ENCODE measurements at places on chromosomes 5 and 9.

DNA sequence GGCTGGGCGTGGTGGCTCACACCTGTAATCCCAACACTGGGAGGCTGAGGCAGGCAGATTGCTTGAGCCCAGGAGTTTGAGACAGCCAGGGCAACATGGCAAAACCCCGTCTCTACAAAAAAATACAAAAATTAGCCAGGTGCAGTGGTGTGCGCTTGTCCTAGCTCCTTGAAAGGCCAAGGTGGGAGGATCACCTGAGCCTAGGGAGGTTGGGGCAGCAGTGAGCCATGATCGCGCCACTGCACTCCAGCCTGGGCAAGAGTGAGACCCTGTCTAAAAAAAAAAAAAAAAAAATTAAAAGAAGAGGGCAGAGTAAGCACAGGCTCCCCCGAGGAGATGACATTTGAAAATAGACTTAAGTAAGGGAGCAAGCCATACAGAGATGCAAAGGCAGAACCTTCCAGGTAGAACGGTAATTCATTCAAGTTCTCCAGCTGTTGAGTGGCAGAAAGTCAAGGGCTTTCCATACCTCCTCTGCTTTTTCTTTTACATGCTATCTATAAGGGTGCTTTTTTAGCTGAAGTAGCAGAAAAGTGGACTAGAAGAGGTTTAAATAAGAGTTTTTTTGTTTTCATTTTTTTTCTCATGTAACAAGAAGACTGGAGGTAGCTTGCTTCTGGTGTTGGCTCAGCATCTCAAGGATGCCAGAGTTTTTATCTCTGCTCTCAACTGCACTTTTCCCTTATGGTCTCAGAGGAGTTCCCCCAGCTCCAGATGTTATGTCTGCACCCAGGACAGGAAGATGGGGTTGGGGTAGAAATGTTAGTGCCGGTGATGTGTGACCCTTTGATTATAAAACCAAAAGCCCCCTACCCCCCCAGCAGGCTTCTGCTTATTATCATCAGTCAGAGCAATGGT is 40.8 kb downstream of the ERGIC1 start:
- no peak overlapping the region for H3K4me3 ChIP-seq
- no peak for DNase-seq
- no peak overlapping the region for H3K27ac ChIP-seq

- DNase-seq, result no peak
- H3K36me3 ChIP-seq, result no peaks in the 10 kb centered on the region
- H3K4me1 ChIP-seq, result no peaks in the 10 kb centered on the region
- H3K4me3 ChIP-seq, result no peak overlapping the region
Observed at GRCh38 chr9:34492051-34492450, 30.7 kb downstream of the ENHO start.

DNA sequence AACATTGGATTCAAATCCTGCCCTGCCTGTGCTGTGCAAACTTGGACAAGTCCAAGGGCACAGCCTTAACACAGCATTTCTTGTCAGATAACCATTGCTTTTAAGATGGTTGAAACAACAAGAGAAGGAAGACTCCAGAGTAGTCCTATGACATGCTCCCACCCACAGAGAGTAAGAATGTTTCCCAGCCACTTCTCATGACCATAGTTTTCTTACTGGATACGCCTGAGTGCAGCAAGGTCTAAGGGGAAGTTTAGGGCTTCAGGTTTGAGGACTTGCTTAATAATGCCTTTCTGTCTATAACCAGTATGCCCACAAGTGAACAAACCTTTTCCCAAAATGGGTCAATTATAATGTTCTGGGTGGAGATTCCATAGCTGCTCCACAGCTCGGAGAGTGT is 126.4 kb downstream of the SLF1 start:
- H3K36me3 ChIP-seq, result no peaks in the 10 kb centered on the region
- no peak for DNase-seq
- no peaks in the 10 kb centered on the region for H3K27me3 ChIP-seq
- no peak overlapping the region for H3K27ac ChIP-seq
- H3K4me3 ChIP-seq, result no peak overlapping the region

- no peak overlapping the region for H3K4me3 ChIP-seq
- no peak for DNase-seq
- no peaks in the 10 kb centered on the region for H3K27me3 ChIP-seq
- no peaks in the 10 kb centered on the region for H3K4me1 ChIP-seq
Observed at GRCh38 chr5:149060325-149060724, 2.5 kb downstream of the SH3TC2 start.

DNA sequence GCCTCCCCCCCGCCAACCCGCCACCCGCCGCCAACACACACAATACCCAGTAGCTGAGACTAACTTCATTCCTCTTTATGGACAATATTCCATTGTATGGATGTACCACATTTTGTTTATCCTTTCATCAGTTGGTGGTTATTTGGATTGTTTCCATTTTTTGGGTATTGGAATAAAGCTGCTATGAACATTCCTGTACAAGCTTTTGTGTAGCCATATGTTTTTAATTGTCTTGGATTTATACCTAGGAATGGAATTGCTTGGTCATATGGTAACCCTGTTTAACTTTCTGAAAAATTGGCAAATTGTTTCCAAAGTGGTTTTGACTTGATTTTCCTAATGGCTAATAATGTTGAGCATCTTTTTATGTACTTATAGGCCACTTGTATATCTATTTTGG is 4.9 kb upstream of the UBTD2 start:
- H3K36me3 ChIP-seq, result no peaks in the 10 kb centered on the region
- H3K4me1 ChIP-seq, result peaks cover 7% of the 10 kb centered on the region
- no peaks in the 10 kb centered on the region for H3K27me3 ChIP-seq

GRCh38 chr5:73312146-73312871 is 136.3 kb downstream of the FOXD1 start:
- H3K36me3 ChIP-seq, result no peaks in the 10 kb centered on the region
- no peaks in the 10 kb centered on the region for H3K4me1 ChIP-seq
- peaks cover 41% of the 10 kb centered on the region for H3K27me3 ChIP-seq
- DNase-seq, result peak; percentile 25

- DNase-seq, result no peak
- no peak overlapping the region for H3K4me3 ChIP-seq
- no peaks in the 10 kb centered on the region for H3K36me3 ChIP-seq
Observed at GRCh38 chr9:22265038-22265437, 181.6 kb upstream of the DMRTA1 start.

GRCh38 chr9:110555551-110556331 is 23.8 kb downstream of the SVEP1 start:
- no peak overlapping the region for H3K4me3 ChIP-seq
- H3K36me3 ChIP-seq, result no peaks in the 10 kb centered on the region
- H3K27ac ChIP-seq, result no peak overlapping the region
- no peak for DNase-seq

- no peaks in the 10 kb centered on the region for H3K4me1 ChIP-seq
- no peak for DNase-seq
- no peaks in the 10 kb centered on the region for H3K36me3 ChIP-seq
- no peak overlapping the region for H3K27ac ChIP-seq
- H3K4me3 ChIP-seq, result no peak overlapping the region
Observed at GRCh38 chr5:9513827-9514226, 32.0 kb downstream of the SEMA5A start.

- no peaks in the 10 kb centered on the region for H3K27me3 ChIP-seq
- no peak overlapping the region for H3K4me3 ChIP-seq
- DNase-seq, result no peak
Observed at GRCh38 chr9:98356953-98357690, 101.7 kb upstream of the TBC1D2 start.

GRCh38 chr9:99019510-99020331 is 76.0 kb downstream of the COL15A1 start:
- H3K4me3 ChIP-seq, result no peak overlapping the region
- no peaks in the 10 kb centered on the region for H3K27me3 ChIP-seq
- no peak for DNase-seq
- no peak overlapping the region for H3K27ac ChIP-seq
- H3K4me1 ChIP-seq, result no peaks in the 10 kb centered on the region

GRCh38 chr5:126723643-126724042 is 53.3 kb upstream of the LMNB1 start:
- H3K27me3 ChIP-seq, result no peaks in the 10 kb centered on the region
- H3K4me1 ChIP-seq, result no peaks in the 10 kb centered on the region
- no peaks in the 10 kb centered on the region for H3K36me3 ChIP-seq
- H3K27ac ChIP-seq, result no peak overlapping the region
- DNase-seq, result no peak

GRCh38 chr9:86541014-86541570 is 186.9 kb upstream of the TUT7 start:
- DNase-seq, result no peak
- H3K36me3 ChIP-seq, result no peaks in the 10 kb centered on the region
- H3K27ac ChIP-seq, result no peak overlapping the region
- no peaks in the 10 kb centered on the region for H3K4me1 ChIP-seq

- H3K27me3 ChIP-seq, result no peaks in the 10 kb centered on the region
- no peaks in the 10 kb centered on the region for H3K4me1 ChIP-seq
- H3K27ac ChIP-seq, result no peak overlapping the region
- H3K36me3 ChIP-seq, result no peaks in the 10 kb centered on the region
- DNase-seq, result no peak
Observed at GRCh38 chr9:119898316-119898715, 529.1 kb upstream of the BRINP1 start.

DNA sequence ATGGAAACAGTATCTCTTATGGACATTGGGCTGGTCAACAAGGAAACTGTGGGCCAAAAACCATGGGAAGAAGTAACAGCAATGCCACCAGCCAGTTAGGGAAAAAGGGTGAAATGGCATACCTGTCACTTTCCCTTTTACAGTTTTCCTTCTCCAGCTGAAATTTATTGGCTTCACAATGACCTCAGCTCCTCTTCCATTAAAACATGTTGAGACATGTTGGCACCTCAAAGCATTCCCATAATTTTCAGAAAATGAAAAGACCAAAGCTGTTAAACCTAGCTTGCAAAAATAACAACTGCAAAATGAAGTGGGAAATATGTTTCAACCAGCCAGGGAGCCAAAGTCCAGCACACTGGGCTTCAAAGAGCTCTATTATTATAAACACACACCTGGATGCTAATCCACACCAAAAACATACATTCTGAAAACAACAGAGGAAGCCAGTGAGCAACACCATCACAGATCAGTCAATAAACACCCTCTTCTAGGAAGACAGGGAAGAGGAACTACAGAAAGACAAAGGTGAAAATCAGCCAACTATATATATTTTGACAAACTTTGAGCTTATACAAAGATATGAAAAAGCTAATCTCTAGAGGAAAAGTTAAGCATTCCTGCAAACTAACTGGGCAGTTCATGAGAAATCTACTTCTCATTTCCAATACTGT is 78.4 kb upstream of the PTGER4 start:
- no peak overlapping the region for H3K4me3 ChIP-seq
- no peak overlapping the region for H3K27ac ChIP-seq
- H3K4me1 ChIP-seq, result peaks cover 50% of the 10 kb centered on the region

DNA sequence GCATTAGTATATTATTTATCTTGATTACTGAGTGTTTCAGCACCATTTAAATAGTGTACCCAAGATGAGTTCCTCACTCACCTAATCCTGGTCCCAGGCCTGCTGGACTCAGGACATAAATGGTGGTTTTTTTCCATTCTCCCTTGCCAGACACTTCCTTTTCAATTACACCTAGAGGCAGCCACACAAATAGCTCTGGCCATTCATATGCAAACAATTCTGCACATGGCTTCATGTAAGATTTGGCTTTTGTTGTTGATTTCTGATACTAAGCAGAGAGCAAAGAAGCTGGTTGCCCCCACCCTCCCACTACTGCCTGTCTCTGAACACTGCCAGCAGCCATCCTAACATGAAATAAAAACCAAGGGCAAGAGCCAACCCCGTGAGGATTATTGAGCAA is 180.4 kb downstream of the SEMA5A start:
- H3K4me1 ChIP-seq, result peaks cover 9% of the 10 kb centered on the region
- DNase-seq, result no peak
- no peaks in the 10 kb centered on the region for H3K36me3 ChIP-seq
- no peak overlapping the region for H3K27ac ChIP-seq
- H3K4me3 ChIP-seq, result no peak overlapping the region
- no peaks in the 10 kb centered on the region for H3K27me3 ChIP-seq

- H3K4me1 ChIP-seq, result peaks cover 41% of the 10 kb centered on the region
- peak overlapping the region; percentile 53 for H3K4me3 ChIP-seq
- H3K27me3 ChIP-seq, result no peaks in the 10 kb centered on the region
- peak; percentile 90 for DNase-seq
- peak overlapping the region; percentile 96 for H3K27ac ChIP-seq
Observed at GRCh38 chr9:136902259-136902821, 16.0 kb downstream of the TRAF2 start.

DNA sequence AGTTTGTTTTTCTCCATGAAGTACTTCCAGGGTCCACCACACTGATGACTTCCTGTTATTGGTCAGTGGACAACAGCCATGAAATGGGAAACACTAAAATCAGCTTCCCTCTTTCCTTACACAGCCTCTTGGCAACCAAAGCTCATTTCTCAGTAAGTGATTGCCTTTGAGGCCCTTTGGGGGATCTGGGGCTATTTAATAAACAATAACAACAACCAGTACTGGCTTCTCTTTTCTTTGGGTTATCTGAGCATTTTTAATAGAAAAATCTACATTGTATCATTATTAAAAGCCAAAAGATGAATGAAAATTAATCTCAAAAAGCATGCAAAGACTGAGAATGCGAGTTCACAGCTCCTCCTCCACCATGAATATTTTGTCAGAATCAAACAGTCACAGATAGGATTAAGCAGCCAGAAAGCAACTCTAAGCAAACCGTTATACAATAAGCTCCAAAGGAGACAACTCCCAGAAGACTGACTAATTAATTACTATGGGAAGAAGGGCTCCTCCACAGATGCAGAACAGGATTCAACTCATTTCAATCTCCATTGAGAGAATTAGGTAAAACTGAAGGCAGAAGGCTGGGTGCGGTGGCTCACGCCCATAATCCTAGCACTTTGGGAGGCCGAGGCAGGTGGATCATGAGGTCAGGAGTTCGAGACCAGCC is 68.3 kb downstream of the SERINC5 start:
- DNase-seq, result no peak
- H3K4me3 ChIP-seq, result no peak overlapping the region
- H3K27ac ChIP-seq, result peak overlapping the region; percentile 69
- peaks cover 98% of the 10 kb centered on the region for H3K4me1 ChIP-seq
- no peaks in the 10 kb centered on the region for H3K27me3 ChIP-seq

- no peaks in the 10 kb centered on the region for H3K27me3 ChIP-seq
- H3K36me3 ChIP-seq, result no peaks in the 10 kb centered on the region
- no peak overlapping the region for H3K4me3 ChIP-seq
- no peak for DNase-seq
- no peaks in the 10 kb centered on the region for H3K4me1 ChIP-seq
- H3K27ac ChIP-seq, result no peak overlapping the region
Observed at GRCh38 chr5:89712134-89712700, 697.3 kb downstream of the CETN3 start.

DNA sequence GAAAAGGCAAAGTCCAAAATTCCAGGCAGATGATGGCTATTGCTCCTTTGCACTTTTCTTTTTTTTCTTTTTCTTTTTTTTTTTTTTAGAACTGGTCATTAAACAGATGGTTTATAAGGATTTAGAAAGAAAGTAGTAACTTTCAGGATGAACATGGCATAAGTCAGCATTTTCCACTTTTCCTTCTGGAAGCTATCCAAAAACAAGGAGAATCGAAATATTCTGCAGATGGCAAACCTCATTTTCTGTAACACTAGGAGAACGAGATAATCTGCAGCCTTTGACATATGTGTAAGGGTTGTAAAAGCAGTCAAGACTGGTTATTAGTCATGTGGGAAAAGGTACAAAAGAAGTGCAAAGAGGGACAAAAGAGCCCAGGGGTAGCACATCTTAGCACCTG is 69.1 kb upstream of the PUM3 start:
- H3K4me3 ChIP-seq, result no peak overlapping the region
- H3K27ac ChIP-seq, result no peak overlapping the region
- no peak for DNase-seq

- H3K4me1 ChIP-seq, result no peaks in the 10 kb centered on the region
- H3K27ac ChIP-seq, result no peak overlapping the region
- no peak overlapping the region for H3K4me3 ChIP-seq
- H3K36me3 ChIP-seq, result no peaks in the 10 kb centered on the region
Observed at GRCh38 chr5:74412066-74412465, 228.5 kb downstream of the ENC1 start.

GRCh38 chr9:126153382-126153781 is 173.2 kb upstream of the MVB12B start:
- H3K36me3 ChIP-seq, result no peaks in the 10 kb centered on the region
- no peak overlapping the region for H3K27ac ChIP-seq
- DNase-seq, result no peak
- no peak overlapping the region for H3K4me3 ChIP-seq

Data from CD4-positive, alpha-beta memory T cell (primary cell).